ENCODE measurements at places on chromosomes 4 and X.
A peak's percentile ranks its signal among the peaks of the same experiment; 100 is the strongest.

- no peak for DNase-seq
These were observed 7.6 kb upstream of the SOWAHB start for GRCh38 chr4:76905521-76905920.

DNA sequence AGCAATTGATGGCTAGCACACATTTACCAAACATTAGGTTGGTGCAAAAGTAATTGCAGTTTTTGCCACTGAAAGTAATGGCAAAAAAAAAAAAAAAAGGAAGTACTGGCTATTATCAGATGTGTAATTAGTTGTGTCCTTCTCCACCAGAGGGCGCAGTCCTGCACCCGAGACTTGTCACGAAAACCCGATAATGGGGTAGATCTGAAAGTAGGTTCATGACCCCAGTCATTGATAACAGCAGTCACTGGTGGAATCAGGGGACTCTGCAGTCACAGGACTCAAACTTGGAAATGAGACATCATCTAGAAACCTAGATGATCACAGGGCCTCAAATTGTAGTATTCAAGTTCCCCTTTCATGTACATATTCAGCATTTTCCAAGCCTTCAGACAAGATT is 13.1 kb upstream of the ACOT9 start:
- peak; percentile 7 for DNase-seq

- no peak for DNase-seq
These were observed 156.3 kb downstream of the GASK1B start for GRCh38 chr4:158016511-158016910.

- DNase-seq = peak; percentile 30
These were observed 69.4 kb downstream of the CLCN5 start for GRCh38 chrX:49991758-49992157.

- no peak for DNase-seq
These were observed 283.7 kb upstream of the GATB start for GRCh38 chr4:152044331-152045036.

- DNase-seq = no peak
These were observed 973.7 kb upstream of the AGA start for GRCh38 chr4:178415925-178416324.

DNA sequence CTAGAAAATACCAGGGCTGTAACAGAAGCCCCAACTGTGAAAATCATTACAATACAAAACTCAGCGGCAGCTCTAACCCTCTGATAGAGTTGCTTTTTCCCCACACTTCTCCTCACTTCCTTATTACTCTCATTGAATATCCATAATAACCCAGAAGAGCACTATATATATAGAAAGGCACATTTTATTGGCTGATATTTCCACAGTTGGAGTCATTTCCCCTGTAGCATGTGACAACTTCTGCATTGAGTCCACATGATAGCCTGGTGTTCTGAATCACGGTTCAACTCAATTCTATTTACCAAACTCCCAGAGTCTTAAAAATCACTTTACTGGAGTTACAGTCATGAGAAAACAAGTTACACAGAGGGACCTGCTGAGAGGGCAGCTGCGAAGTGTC is 46.6 kb upstream of the NWD2 start:
- DNase-seq = no peak

GRCh38 chr4:129110931-129111330 is 15.0 kb downstream of the C4orf33 start:
- no peak for DNase-seq

DNA sequence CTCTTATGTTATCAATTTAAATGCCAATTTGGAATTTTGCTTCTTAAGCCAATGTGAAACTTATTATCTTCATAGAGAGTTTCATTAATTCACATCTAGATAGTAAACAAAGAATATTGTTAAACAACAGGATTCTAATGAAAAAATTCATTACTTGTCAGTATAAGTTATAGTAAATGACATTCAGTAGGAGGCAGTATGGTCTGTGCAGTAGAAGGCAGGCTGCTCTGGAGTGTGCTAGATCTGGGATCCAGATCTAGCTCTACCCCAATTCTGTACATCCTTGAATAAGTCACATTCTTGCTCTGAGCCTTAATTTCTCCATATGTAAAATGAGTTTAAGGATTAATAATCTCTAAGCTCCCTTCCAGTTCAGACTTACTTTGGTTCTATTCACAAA is 202.7 kb upstream of the POU3F4 start:
- DNase-seq = no peak

GRCh38 chr4:167581449-167581965 is 347.2 kb upstream of the SPOCK3 start:
- DNase-seq = no peak

DNA sequence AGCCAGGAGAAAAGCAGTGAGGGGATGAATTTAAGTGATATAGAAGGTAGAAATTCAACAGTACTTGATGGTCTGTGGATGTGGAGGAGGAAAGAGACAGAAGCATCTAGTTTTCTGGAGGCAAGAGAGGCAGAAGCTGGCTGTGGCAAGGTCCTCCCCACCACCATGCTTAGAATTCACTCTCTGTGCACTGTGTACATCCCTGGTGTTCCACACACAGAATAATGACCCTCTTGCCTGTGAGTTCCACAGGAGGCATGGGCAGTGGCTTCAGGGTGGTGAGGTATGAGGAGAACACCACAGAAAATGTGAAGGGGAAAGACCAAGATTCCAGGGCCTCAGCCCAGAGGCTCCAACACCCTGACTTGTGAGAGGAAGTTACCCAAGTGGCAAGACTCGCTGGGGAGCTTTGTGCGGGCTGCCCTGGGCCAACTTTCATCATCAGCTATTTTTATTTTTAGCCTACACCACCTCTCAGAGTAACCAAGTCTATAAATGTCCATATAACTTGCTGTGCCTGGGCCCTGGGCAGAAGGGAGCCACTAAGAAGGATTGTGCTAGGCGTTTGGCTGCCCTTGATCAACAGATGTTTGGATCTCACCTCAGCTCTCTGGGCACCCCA is 7.8 kb upstream of the INTS6L start:
- DNase-seq = no peak

- no peak for DNase-seq
These were observed 47.0 kb upstream of the GPC3 start for GRCh38 chrX:134032441-134032840.

GRCh38 chr4:185346975-185347601 is 48.6 kb downstream of the LRP2BP start:
- DNase-seq = no peak

DNA sequence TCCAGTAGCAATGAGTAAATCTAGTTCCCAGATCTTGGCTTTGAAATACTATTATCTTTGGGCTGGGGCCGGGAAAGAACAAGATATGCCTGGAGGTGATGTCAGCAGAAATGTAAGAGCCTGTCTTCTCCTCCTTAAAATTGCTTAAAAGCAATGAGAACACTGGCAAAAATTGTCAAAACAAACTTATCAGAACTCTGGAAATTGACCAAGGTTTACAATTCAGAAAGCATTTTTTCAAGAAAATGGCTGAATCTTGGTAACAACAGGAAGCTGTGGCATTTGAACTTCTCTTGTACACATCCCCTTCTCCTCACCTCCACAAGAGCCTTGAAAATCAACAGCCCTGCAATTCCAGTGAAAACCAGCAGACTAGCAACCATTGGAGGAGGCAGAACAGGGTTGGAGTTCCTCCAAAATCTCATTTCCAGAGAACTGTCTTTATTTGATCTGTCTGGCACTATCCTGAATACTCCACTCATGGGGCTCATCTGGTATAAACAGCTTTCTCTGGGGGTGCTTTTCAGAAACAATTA is 13.5 kb downstream of the TIMP1 start:
- no peak for DNase-seq

GRCh38 chrX:43176686-43177085 is 398.7 kb upstream of the PPP1R2C start:
- DNase-seq = no peak

GRCh38 chr4:94298725-94299252 is 43.8 kb downstream of the HPGDS start:
- DNase-seq = no peak

DNA sequence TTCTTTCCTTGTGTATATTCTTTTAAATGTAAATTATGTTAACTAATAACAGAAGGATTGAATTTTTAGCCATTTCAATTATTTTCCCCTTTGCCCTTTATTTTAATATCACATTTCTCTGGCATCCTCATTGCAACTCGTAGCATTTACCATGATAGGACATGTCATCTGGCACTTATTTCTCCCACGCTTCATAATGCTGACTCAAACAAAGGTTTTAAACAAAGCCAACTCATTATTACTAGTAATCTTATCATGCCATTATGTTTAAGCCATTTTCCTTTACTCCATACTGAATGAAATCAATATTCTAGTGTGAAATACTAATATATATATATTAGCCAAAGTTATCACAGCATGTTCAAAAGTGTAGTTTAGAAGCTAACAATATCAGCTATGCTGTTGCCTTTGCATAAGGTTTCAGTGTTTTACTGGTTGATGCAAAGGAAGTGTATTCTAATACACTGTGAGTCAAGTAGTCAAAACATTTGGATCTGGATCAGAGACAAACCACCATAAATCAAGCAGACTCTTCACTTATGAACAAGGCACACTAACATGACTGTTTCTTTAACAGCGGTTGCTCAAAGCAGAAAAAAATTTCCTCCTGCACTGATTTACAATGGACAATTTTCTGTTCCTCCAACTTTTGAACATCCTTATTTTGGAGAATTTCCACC is 281.6 kb downstream of the SLC7A11 start:
- DNase-seq = no peak

DNA sequence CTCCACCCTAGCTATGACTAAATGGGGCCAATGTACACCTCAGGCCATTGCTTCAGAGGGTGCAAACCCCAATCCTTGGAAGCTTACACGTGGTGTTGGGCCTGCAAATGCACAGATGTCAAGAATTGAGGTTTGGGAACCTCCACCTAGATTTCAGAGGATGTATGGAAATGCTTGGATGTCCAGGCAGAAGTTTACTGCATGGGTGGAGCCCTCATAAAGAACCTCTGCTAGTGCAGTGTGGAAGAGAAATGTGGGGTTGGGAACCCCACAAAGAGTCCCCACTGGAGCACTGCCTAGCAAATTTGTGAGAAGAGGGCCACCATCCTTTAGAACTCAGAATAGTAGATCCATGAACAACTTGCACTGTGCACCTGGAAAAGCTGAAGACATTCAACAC is 284.1 kb downstream of the ANTXR2 start:
- DNase-seq = no peak

- DNase-seq = no peak
These were observed 18.6 kb upstream of the UBA1 start for GRCh38 chrX:47174846-47175587.

DNA sequence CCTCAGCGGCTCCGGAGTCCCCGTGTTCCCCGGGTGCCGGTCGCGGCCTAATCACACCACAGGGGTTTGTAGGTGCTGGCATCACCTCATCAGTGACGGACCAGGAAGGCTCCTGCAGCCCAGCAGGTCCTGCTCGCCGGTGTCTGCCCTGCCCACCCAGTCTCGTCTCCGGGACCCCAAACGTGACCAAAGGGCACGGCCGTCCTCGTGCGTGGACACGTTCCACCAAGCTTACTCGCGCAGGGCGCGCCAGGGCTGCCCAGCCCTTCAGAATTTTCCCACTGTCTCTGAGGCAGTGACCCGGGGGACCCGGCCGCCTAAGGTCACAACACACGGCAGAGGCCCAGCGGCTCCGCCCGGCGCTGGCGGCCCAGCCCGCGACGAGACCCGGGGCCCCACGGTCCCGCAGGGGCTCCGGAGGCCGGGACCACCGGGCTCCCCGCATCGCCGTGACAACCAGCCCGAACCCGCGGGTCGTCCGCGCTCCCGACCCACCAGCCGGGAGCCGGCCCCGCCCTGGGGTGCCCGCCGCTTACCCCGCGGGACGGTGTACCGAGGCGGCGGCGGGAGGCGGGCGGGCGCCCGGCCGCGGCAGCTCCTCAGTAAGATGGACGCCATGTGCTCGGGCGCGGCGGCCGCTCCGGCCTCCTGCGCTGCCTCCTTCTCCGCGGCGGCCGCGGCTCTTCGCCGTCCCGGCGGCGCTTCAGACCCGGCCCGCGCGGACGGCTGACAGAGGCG is 454 bp downstream of the LETM1 start:
- DNase-seq = no peak

- no peak for DNase-seq
These were observed 83.6 kb downstream of the CHM start for GRCh38 chrX:85963736-85964135.

DNA sequence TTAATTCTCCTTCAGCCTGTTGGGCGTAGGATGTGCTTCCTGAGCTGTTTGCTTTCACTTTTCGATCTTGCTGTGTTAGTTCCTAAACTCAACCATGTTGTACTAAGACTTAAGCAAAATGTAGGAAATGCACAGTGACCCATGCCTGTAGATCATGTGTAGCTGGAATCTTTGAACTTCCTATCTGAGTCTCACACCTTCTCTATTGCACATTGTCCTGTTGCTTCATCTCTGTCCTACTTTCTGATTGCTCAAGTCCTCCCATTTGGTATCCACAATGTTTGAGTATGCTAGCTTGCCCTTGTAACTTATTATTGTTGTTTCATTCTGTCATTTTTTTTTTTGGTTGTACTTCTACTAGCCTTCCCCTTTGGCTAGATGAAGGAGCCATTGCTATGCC is 239.6 kb downstream of the PPP1R2C start:
- DNase-seq = no peak

DNA sequence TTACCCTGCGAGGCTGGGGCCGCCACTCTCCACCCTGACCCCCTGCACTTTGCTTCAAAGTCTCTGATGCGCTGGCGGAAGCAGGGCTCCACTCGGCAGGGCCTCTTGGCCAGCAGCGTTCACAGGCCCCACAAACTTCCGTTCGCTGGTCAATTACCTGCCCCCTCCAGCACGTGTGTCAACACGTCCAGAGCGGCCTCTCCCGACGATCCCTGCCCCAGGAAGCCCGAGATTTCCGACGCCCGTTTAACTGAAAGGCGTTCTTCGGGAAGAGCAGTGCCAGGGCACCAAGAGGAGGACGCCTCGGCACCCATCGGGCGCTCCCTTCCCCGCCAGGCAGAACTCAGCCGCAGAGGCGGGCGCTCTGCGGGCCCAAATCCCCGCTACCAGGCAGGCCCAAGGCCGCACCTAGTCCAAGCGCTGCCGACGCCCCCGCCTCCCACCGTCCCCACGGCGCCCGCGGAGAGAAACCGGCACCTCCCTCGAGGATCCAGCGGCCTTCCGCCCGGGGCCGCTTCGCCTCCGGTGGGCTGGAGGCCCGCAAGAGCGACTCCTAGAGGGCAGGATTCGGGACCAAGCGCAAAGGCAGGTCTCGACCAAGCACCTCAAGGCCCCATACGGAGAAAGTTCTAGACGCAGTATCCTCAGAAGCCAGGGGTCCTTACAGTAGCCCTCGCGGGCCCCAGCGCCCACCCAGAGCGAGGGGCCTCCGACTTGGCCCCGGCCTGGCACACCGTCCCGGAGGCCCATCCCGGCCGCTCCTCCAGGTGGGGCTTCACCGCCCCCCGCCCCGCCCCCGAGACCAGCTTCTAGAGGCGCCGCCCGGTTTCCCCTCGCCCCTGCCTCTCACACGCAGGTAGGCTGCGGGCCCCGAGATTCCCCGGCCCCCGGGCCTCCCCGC is 586 bp downstream of the BCAP31 start:
- DNase-seq = peak; percentile 39

DNA sequence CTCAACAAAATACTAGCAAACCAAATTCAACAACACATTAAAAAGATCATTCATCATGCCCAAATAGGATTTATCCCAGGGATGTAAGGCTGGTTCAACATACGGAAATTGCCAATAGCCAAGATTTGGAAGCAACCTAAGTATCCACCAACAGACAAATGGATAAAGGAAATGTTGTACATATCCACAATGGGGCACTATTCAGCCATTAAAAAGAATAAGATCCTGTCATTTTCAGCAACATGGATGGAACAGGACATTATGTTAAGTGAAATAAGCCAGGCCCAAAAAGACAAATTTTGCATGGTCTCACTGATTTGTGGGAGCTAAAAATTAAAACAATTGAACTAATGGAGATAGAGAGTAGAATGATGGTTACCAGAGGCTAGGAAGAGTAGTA is 82.0 kb upstream of the FAM241A start:
- no peak for DNase-seq
